ENCODE measurements at places on chromosomes 1 and 21.

DNA sequence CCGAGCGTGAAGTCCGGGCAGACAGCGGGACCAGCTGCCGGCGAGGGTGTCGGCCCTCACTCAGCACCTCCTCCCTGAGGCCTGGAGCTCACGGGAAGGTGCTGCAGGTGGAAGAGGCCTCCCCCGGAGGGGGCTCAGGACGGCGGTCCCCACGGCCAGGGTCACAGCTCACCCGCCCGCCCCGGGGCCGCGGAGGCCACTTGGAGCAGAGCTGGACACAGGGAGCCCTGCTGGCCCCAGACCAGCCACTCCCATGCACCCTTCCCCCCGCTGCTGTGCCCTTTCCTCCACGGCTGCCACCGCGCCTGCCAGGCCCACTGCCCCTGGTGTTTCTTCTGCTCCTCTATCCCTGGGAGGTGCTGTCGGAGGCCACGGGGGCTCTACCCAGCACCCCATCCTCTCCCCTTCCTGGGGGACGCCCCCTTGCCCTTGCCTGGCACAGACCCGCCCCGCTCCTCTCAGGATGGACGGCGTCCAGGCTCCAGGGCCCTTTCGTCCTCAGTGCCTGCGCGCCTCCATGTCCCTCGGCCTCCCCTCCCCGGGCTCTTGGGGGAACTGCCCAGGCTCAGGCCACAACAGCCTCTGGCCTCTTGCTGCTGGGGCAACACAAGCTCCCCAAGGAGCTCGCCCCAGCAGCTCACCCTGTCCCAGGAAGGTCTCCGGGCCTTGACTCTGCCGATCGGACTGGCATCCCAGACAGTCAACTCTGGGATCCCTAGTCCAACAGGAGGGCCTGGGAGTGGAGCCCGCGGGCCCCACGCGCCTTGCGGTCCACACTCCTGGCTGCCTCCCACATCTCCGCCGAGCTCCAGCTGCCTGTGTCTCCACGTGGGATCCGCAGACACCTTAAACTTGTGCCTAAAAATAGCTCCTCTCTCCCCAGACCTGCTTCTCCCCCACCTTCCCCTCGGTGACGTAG, 4.1 kb downstream of the TMEM240 start:
- DNase-seq, result no peak

GRCh38 chr1:238960071-238960470, 426.3 kb upstream of the CHRM3 start:
- no peak for DNase-seq

- DNase-seq, result no peak
Measured at GRCh38 chr1:232873931-232874330, 68.7 kb downstream of the MAP10 start.

GRCh38 chr1:206832352-206832880, 33.0 kb upstream of the IL20 start:
- DNase-seq, result no peak

GRCh38 chr1:41882068-41882477, 36.6 kb downstream of the HIVEP3 start:
- no peak for DNase-seq

DNA sequence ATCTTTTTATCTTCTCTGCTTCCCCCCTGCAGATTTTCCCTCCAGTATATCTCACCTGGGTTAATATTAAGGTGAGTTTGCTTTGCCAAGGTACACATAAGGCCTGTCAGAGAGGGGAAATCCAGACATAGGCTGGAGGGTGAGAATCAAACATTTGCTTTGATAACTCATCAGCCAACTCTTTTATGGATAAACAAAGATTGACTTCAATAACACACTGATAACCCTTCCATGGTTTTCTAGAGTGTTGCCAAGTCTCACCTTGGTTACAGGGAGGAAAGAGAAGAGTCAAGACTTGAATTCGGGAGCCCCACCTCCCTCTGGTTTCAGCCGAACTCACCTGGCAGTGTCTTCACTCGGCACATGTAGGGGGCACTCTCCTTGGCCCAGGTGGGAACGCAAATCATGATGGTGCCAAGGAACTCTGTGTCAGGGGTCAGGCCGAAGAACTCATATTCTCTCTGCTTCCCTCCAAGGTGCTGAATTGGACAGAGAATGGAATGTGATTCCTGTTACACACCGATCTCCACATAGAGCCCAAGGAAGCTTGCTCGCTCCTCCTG, 15.1 kb downstream of the IL22RA1 start:
- DNase-seq, result no peak

- no peak for DNase-seq
Measured at GRCh38 chr1:53656747-53657530, 82.0 kb downstream of the GLIS1 start.

DNA sequence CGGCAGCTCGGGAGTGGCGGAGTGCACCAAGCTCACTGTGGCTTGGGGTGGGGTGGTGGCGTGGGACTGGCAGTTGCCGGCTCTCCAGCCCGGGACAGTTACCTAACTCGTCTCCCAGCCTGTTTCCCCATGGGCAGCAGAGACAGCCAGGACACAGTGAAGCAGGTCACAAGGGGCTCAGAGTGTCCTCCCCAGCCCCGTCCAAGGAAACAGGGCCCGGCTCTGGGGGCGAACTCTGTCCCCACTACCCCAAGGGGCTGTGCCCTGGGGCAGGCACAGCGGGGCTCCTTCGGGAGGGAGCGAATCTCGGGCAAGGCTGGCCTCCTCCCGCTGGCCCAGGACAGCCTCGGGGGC, 759 bp downstream of the GPR157 start:
- DNase-seq, result no peak

DNA sequence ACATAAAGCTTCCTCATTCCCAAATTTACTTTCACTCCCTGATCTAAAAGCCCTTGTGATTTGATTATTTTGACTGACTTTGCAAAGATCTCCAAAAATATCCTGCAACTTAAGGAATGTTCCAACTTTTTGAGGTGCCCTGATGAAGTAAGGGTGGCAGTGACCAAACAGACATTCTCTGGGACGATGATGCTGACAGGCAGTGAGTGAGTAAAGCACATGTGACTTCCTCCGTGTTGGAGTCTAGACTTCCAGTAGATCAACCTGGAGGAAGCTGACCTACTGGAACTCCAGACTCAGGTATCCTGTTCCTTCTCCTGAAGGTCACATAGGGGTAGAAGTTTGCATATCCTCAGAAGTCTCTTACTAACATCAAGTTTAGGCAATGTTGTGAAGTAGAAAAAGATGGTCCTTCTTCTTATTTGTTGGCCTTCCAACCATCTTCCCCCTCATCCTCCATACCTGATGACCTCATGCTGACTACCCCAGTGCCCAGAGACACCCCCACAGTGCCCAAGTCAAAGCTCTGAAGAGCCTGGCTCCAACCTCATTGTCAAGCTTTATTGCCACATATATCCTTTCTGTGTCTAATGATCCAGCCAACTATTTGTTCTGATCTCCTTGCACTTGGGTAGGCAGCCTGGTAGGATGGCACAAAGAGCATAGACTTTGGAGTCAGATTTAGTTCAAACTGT, 16.0 kb downstream of the TNFSF4 start:
- no peak for DNase-seq

GRCh38 chr1:9615316-9616063, 26.8 kb downstream of the TMEM201 start:
- DNase-seq, result peak; percentile 81

DNA sequence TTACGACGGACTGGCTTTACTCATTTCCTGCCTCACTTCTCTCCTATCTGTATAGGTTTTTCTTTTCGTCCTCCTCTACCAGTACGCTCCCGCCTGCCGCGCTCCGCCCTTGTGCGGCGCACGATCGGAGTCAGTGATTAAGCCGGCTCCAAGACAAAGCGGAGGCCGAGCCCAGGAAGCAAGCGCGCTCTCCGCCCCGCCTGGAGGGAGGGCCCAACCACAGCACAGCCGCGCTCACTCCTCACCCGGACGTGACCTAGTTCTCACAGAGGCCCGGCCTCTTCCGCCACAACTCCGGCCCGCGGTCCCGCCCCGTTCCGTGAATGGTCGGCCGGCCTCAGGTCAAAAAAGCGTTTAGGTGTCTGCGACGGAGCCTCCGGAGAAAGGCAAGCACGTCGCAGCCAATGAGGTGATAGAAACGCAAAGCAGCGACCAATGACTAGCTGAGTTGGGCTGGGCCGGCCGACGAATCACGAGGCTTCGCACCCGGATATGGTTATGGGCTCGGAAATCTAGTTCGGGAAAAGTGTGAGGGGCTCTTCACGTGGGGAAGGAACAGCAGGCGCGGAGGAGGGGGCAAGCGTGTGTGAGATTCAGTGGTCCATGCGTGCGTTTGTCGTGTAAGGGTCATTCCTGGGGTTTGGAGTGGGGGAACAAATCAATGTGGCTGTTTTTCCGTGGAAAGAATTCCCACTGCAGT, at the start of gene METTL13:
Gene METTL13, plus strand, starts transcription at position 485 of the 700 bp plus-strand sequence. CDS start 308 bp downstream, outside the sequence.
- DNase-seq, result peak; percentile 99

DNA sequence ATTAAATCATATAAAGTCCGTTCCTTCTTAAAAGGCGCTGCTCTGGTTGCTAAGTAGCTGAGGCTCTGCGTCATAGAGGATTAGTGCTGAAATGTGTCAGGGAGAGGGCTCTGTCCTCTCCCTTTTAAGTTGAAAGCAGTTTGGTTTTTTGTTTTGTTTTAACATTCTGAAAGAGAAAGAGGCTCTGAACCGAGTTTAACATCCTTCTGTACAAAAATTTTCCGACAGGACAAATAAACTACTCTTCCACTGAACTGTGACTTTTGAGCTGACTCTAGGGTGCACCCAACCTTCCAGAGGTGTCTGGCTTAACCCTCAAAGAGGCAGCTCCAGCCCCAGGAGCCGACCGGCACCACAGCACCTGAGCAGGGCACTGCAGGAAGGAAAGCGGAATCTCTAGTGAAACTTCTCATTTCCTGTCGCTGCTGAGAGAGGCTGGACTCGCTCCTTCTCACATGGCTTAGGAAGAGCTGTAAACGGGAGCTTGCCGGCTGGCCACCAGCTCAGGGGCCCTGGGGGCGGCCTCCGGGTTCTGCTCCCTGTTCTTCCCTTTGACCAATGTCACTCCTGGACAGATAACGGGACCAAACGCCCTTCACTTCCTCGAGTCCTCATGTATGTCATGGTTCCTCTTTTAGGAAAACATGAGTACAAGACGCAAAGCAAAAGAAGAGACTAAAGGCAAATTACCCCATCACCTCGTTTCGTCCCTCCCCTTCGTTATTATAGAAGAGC, 1.2 kb downstream of the VAV3 start:
- peak; percentile 48 for DNase-seq

- no peak for DNase-seq
Measured at GRCh38 chr1:204992201-204992997, 50.6 kb upstream of the CNTN2 start.

GRCh38 chr1:110228381-110228780, 18.3 kb downstream of the KCNC4 start:
- DNase-seq, result no peak

- DNase-seq, result peak; percentile 62
Measured at GRCh38 chr1:25504706-25505595, 38.5 kb upstream of the LDLRAP1 start.
